ENCODE measurements at places on chromosomes 4 and X. TPM values are rescaled to one million over a fixed set of nuclear protein-coding genes. Genes with fewer than 3 reads are reported as not detected.

DNA sequence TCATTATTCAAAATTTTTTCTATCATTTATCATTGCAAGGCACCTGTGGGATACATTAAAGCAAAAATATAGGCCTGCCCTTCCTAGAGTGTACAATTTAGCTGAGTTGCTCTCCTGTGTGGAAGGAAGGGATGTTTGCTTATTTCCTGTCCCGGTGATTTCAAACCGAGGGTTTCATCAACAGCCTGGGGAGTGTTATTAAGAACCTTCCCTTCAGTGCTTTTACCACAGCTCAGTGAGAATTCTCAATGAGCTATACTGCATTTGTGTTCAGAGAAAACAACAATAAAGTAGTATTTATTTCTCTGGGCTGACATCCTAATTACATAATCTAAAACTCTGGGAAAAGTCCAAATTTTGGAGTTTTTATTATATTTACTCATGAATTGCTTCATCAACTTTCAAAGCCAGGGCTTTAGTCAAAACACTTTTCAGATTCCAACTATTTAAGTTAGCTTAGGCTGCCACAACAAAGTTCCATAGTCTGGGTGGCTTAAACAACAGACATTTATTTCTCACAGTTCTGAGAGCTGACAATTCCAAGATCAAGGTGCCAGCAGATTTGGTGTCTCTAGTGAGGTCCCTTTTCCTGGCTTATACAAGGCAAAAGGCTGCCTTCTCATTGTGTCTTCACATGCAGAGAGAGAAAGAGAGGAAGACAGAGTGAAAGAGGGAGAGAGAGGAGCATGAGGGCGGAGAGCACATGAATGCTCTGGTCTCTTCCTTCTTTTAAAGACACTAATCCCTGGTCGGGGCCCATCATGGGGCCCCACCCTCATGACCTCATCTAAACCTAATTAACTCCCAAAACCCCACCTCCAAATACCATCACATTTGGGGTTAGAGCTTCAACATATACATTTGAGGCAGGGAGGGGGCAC lies 62.6 kb downstream of the MMRN1 start:
- no peak for DNase-seq

The SYTL4 gene
- 12.6 TPM for total RNA-seq

- no peak for DNase-seq
These were observed 51.8 kb downstream of the STX18 start for GRCh38 chr4:4490041-4490440.

GRCh38 chrX:30060718-30061117 lies 154.6 kb upstream of the MAGEB2 start:
- no peak for DNase-seq

DNA sequence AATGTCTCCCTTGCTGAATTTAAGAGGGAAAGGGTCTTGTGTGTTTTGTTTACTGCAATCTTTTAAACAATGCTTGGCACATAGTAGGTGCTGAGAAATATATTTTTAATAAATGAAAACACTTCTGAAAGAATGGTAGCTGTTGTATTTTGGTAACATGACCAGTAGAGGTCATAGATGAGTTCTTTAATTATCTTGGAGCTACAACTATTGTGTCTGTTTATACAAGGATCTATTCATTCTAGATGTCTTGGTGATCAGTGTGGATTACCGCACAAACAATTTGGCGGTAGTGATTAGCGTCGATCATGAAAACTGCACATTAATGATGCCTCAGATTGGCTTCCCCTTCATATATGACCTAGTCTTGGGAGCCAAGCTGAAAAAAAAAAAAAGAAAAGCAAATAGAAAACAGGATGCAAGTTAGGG lies 21.4 kb upstream of the SCRG1 start:
- DNase-seq = no peak
